GM19239 (cell line): ENCODE measurements at places on chromosomes 2 and 18.

GRCh38 chr2:42979870-42980763, 187.7 kb upstream of the HAAO start:
- DNase-seq, result no peak

- no peak for DNase-seq
Observed at GRCh38 chr2:131724019-131724418, 196.3 kb downstream of the CCDC74A start.

- peak; percentile 55 for DNase-seq
Observed at GRCh38 chr2:27356056-27356381, 545 bp downstream of the GTF3C2 start.

- DNase-seq, result no peak
Observed at GRCh38 chr2:195552581-195552980, 104.4 kb upstream of the SLC39A10 start.

GRCh38 chr2:25479761-25480160, 138.0 kb upstream of the DNMT3A start:
- no peak for DNase-seq

DNA sequence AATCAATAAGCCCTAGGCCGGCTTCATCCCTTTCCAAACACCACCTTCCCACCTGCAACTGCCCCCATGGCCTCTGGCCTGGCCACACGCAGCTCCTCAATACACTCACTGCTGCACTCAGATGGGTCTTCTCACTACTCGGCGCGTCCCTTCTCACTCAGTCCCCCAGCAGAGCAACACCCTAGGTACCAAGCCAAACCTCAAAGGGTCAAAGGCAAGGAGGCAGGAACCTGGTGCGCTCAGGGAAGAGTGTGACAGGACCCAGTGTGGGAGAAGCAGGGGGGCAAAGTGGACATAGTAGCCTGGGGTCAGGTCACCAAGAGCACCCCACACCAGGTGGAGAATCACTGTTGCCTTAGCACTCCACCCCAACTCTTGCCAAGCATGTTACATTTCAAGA, 90.6 kb downstream of the TTC32 start:
- no peak for DNase-seq

DNA sequence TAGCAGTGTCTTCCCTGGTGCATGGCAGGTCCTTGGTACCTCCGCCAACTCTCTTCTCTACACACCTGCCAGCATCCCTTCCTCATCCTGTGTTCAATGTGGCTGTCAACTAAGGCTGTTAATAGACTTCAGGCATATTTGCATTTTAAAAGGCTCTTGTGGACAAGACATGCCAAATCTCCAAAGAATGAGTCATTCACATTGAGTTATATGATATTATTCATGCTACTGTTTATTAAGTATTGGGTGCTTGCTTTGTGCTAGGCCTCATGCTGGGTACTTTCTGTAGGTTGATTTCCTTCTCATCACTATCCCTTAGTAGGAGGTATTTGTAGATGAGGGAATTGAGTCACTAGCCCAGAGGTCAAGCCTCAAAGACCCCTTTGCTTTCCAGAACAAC, 5.2 kb downstream of the MYO1B start:
- DNase-seq, result no peak

- no peak for DNase-seq
Observed at GRCh38 chr18:49588971-49589370, 27.1 kb downstream of the LIPG start.

- no peak for DNase-seq
Observed at GRCh38 chr2:112936927-112937232, 25.9 kb downstream of the IL37 start.

DNA sequence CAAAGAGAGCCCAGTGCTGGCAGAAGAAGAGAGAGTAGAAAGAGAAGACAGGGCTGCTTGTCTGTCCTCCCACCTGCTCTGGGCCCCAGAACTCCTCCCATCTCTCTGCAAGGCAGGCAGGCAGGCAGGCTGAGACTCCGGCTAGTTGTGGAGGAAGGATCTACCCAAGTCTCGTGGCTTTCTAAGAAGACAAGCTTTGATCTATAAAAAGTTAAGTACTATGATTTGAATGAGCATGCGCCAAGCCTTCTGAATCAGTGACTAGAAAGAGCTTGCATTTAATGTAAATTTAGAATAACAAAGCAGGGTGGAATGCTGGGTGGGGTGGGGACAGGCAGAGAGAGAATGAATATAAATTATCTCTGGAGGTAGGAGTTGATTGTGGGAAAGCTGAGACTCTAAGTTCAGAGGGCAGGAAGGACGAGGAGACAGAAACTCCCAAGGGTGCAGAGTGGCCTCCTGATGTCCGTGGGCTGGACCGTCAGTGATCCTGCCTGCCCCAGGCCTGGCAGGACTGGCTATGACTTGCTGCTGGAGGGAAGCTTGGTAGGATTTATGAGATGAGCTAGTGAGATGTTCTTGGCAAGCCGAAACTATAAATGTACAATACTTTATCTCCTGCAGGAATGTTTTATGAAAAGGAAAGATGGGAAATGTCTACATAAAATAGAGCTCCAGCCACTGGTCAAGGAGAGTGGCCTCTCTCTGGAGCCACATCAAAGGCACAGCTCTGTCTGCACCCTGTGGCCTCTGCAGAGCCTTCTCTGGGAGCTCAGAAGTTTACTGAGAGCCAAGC, 447.5 kb downstream of the TNS1 start:
- DNase-seq, result no peak

DNA sequence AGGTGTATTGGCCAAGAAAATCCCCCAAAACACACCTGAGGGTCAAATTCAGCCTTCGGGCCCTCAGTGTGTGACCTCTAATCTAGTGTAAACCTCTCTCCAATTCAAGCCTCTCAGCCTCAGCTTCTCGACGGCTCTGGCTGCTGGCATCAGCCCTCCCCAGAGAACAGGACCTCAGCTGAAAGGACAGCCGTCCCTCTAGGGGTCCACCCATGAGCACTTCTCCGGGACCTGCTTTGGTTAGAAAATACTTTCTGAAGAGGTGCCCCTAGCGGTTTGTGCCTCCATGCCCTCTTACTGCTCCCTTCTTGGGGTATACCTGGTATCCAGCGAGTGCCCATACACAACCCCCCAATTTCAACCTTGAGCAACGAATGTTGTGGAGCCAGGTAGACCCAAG, 48.8 kb downstream of the INHBB start:
- no peak for DNase-seq

DNA sequence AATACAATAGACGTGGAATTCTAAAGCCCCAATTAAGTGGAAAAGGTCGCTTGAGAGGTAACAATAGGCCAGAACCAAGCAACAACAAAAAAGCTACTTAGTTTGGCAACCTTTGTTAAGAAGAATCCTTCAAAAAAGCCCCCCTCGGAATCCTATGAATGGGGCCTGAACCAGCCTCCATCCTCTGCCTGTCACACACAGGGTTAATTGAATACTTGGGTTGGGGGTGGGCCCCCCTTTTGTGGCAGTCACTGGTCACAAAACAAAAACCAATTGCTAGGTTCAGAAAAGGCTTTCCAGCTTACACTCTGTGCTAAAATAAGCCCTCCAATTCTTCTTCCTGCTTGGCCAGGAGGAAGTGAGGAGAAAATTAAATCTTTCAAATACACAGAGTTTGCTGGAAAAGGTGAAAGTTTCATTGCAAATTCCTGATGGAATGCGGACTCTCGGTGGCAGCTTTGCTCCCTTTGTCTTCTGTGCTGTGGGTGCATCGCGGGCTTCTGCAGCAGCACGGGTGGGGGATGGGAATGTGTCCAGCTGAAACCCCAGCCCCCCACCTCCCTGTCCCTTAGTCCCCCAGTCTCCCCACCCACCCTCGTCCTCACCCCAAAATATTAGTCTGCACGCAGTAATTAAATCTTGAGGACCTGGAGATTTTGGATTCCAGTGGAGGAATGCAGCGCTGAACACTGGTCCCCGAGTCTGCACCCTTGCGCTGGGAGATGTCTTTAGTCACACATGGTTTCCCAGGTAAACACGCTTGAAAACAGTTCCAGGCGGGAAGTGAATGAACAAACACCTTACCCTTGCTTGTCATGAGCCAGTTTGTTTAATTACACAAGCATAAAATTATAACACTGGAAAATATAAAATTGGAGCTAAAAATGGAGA, 254.3 kb downstream of the SOX11 start:
- no peak for DNase-seq

DNA sequence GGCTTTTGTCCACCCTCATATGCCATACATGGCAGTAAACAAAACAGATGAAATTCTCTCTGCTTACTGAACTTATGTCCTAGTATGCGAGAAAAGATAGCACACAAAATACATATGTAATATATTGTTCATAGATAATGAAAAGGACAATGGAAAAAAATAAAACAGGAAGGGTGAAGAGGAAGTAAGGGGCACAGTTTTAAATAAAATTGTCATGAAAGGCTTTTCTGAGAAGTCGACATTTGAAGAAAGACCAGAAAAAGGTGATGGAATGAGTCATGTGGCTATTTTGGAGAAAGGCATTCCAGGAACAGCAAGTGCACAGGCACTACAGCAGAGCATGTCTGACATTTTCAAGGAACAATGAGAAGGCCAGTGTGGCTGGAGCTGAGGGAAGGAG, 56.4 kb downstream of the KCNH7 start:
- no peak for DNase-seq

DNA sequence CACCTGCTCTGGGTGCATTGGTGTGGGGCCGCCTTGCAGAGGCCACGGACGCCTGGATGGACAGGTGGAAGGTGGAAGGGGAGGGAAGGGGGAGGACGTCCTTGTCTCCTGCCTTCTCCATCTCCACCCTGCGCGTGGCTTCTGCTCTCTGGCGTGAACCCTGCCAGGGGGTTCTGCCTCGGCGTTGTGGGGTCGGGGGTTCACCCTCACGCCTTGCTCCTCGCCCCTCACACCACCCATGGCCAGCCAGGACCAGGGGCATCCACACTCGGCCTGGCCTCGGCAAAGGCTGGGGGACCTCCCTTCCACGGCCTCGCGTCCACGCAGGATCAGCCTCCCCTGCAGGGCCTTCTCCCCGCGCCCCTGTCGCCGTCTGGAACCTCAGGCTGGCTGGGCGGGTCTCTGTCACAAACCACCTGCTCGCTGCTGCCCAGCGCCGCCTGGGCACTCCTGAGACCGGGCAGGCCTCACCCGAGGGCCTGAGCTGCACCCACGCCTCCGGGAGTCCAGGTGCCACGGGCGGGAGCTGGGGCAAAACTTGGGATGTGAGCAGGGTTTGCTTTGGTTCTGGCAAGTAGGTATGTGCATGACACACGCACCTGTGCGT, 655.9 kb downstream of the GALR1 start:
- DNase-seq, result no peak

DNA sequence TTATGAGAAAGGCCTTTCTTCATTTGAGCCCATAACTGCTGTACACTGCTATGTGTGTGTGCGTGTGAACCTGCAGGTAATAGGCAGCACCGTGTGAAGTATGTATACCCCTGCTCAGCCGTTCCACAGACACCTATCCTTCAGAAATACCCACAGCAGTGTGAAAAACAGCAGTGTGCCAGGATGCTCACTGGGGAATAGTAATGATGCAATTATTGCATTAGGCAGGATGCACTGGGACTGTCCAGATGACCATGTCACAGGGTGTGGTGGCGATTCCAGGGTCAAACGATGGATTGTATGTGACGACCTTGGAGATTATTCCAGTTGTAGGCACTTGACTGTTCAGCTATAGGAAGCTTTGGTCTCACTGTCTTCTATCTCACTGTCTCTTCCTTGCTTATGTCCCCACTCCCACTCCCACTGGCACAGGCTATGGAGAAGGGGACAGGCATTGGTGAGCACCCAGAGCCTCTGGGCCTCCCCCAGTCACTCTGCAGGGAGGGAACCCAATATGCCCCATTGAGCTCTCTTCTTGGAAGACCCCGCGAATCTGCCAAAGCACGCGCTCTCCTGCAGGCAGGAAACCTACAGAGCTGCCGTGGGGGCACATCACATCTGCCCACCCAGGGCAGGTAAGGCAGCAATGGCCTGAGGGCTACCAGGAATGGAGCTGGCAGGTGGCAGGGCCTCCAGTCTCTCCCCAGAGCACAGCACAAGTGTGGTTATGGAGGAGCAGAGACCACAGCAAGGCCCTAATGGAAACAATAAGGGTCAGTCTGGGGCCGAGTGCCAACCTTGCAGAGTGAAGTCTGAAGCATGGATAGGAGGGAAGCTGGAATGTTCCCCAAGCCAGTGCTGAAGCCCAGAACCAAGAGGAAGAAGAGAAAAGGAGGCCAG, 518.9 kb upstream of the RAB6C start:
- DNase-seq, result no peak

- no peak for DNase-seq
Observed at GRCh38 chr2:8103085-8103708, 578.7 kb upstream of the ID2 start.

- DNase-seq, result no peak
Observed at GRCh38 chr18:14221689-14222088, 89.5 kb upstream of the ZNF519 start.

DNA sequence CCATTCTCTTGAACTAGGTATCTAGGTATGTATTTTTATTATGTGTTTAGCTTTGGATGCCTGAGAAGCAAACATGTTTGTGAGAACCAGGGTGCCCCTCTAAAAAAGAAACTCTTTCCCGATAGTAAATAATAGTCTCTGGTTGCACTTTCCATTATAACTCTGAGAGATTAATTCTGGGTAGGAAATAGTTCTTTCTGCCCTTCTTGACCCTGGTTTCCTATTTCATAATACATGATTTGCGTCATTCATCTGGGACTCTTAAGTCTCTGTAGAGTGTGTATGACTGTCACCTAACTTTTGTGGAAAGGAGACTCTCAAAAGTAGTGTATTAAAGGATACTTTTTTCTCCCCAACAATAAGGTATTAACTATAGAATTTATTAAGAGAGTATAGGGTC, 31.5 kb downstream of the ACSL3 start:
- no peak for DNase-seq

GRCh38 chr2:165149439-165149838, 54.4 kb downstream of the SCN3A start:
- no peak for DNase-seq

- no peak for DNase-seq
Observed at GRCh38 chr18:42509750-42510415, 554.8 kb downstream of the PIK3C3 start.

DNA sequence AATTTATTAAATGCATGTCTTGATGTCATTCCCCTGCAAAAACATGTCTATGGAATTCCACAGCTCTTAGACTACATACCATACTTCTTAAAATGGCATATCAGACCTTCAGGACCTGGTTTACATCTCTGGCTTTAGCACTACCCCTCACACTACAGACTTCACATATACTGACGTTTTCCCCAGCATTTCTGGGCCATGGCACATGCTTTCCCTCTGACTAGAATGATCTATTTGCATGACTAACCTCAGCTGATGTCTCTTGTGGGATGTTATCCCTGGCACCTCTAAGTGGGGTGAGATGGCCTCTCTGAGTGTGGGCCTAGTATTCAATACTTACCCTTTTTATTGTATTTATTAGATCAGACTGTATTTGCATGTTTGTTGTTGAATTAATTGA, 381.6 kb downstream of the ERBB4 start:
- no peak for DNase-seq

GRCh38 chr2:112516801-112517200, 25.5 kb upstream of the POLR1B start:
- DNase-seq, result no peak

DNA sequence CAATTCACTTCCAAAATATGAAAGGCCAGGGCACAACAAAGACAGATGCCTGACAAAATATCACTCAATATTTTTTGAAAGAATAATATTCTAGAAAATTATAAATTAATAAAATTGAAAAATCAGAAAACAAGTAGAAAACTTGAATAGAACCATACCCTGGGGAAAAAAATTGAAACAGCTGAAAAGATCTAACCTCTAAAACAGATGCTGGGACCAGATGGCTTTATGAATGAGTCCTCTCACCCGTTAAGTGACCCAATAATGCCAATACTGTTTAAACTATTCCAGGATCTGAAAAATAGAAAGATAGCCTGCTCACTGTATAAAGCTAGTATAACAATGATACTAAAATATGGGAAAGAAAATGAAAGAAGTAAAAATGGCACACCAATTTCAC, 322.3 kb upstream of the VWC2L start:
- DNase-seq, result no peak

GRCh38 chr2:127424598-127425520, 6.6 kb downstream of the PROC start:
- no peak for DNase-seq
